Nephron progenitor cell (in vitro differentiated cells): ENCODE measurements at places on chromosomes 1 and 21.

- peaks cover 4% of the 10 kb centered on the region for H3K36me3 ChIP-seq
- H3K27me3 ChIP-seq: no peaks in the 10 kb centered on the region
- peak; percentile 43 for DNase-seq
- H3K27ac ChIP-seq: peak overlapping the region; percentile 99
- peaks cover 39% of the 10 kb centered on the region for H3K4me1 ChIP-seq
Observed at GRCh38 chr1:1554926-1555915, 14.8 kb upstream of the TMEM240 start.

- H3K4me1 ChIP-seq: peaks cover 4% of the 10 kb centered on the region
- no peak for DNase-seq
- H3K4me3 ChIP-seq: no peak overlapping the region
- no peaks in the 10 kb centered on the region for H3K36me3 ChIP-seq
- H3K27me3 ChIP-seq: no peaks in the 10 kb centered on the region
Observed at GRCh38 chr21:15283789-15284188, 219.0 kb upstream of the NRIP1 start.

GRCh38 chr1:5492846-5493245 lies 499.4 kb downstream of the NPHP4 start:
- no peaks in the 10 kb centered on the region for H3K36me3 ChIP-seq
- H3K27me3 ChIP-seq: peaks cover 15% of the 10 kb centered on the region
- peaks cover 19% of the 10 kb centered on the region for H3K4me1 ChIP-seq
- no peak overlapping the region for H3K4me3 ChIP-seq
- H3K27ac ChIP-seq: no peak overlapping the region

DNA sequence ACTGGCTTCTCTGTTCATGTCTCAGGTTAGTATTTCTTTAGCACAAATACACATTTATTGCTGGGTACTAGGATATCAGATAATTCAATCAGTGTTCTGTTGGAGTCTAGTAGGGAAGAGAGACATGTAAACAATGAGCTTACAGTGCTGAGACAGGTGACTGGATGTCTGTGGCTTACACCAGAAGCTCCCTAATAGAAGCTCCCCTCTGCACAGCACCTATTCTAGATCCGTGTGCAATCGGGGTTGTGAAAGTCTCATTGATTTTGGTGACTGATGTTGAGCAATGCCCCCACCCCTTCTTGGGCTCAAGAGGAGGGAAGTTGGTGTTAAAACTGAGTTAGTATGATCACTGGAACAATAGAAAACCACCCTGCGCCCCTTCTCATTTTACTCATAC lies 279.2 kb downstream of the RPS6KC1 start:
- no peak for DNase-seq
- H3K27ac ChIP-seq: no peak overlapping the region
- H3K4me3 ChIP-seq: no peak overlapping the region
- no peaks in the 10 kb centered on the region for H3K36me3 ChIP-seq

GRCh38 chr1:182764029-182764727 lies 25.4 kb upstream of the NPL start:
- peaks cover 15% of the 10 kb centered on the region for H3K27me3 ChIP-seq
- no peak overlapping the region for H3K27ac ChIP-seq
- no peak for DNase-seq
